ENCODE measurements at places on chromosomes 7 and 10.

GRCh38 chr7:117164620-117165019 is 158.2 kb downstream of the WNT2 start:
- no peak for DNase-seq

DNA sequence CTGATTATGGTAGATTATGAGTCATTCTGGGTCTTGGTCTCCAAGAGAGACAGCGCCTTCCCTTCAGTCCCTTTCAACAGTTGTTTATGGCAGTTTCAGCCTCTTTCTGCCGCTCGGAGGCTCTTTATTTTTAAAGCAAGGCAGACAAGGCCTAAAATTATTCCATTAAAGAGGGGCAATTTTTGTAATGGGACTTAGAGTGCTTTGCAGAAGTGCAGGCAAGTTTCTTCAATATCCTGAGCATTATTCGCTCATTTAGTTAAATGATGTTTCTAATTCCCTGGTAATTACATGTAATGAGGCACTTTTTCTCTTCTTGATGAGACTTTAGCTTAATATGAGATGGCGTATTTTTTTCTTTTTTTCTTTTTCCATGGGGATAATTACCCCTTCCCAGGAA is 33.6 kb downstream of the BUB3 start:
- no peak for DNase-seq

DNA sequence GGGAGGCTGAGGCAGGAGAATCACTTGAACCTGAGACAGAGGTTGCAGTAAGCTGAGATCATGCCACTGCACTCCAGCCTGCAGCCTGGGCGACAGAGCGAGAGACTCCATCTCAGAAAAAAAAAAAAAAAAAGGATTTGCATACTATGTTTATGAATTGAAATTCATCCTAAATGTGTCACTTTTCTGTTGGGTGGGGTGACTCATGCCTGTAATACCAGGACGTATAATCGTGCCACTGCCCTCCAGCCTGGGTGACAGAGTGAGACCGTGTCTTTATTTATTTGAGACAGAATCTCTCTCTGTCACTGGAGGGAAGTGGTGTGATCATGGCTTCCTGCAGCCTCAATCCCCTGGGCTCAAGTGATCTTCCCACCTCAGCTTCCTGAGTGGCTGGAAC is 5.8 kb downstream of the ZNF212 start:
- DNase-seq: no peak

GRCh38 chr7:158519633-158520174 is 67.9 kb downstream of the PTPRN2 start:
- no peak for DNase-seq

DNA sequence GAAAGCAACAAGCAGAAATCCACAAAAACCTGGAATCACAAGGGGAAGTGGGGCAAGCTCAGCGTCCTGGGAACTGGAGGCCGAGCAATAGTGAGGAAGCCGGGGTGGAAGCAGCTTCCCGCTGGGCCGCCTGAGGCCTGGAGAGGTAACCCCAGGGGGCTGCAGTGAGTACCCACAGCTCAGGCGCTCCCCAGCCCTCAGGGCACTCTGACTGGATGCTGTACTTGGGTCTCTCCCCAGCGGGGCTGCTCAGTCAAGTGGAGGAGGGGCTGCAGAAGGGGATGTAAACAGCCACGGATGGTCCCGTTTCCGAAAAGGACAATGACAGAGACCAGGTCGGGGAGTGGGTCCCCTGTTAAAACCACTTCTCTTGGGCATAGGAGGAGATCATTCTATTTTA is 50.3 kb downstream of the SLIT1 start:
- no peak for DNase-seq

DNA sequence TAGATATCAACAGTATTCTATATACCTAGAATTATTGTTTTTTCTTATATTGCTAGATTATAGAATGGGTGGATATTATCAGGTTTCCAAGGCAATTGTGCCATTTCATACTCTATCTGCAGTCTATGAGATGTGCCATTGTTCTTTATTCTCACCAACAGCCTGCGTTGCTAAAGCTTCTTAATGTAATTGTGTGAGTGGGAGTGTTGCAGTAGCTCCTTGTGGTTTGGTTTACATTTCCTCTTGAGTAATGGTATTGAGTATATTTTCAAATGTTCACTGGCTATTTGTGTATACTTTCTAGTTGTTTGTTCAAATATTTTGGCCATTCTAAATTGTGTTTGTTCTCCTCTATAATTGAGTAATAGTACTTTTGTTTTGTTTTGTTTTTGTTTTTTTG is 199.2 kb downstream of the TFEC start:
- DNase-seq: no peak

DNA sequence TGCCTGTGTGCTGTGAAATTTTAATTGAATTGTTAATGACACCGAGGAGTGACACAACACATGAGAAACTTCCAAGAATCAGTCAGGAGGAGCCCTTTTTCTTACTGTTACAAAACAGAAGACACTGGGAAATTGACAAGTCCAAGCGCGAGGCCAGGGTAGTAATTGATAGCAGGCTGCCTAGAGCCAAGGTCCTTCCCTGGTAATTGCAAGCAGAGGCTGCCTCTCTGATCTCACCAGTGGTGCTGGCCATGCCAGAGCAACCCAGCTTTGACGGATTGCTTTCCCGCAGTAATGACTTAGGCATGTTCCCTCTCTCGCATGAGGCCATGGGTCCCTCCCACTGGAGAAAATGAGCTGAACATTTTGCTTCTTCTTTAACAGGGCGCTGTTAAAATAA is 111.5 kb downstream of the LRMDA start:
- DNase-seq: no peak

DNA sequence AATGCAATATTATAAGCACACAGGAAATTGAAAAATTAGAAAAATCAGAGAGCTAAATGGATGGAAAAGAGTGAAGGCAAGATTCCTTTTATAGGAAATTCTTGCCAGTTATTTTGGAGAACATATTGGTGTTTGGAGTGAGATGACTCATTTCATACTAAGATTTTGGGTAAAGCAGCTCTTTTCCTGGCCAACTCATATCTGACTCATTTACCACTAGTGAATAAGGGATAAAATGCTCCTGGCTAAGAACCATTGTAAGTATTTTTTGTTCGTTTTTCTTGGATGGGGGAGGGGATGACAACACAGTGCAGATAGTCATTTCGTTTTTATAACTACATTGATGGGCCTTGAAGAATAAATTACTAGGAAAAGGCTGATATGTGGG is 139.3 kb downstream of the TWIST1 start:
- DNase-seq: no peak

DNA sequence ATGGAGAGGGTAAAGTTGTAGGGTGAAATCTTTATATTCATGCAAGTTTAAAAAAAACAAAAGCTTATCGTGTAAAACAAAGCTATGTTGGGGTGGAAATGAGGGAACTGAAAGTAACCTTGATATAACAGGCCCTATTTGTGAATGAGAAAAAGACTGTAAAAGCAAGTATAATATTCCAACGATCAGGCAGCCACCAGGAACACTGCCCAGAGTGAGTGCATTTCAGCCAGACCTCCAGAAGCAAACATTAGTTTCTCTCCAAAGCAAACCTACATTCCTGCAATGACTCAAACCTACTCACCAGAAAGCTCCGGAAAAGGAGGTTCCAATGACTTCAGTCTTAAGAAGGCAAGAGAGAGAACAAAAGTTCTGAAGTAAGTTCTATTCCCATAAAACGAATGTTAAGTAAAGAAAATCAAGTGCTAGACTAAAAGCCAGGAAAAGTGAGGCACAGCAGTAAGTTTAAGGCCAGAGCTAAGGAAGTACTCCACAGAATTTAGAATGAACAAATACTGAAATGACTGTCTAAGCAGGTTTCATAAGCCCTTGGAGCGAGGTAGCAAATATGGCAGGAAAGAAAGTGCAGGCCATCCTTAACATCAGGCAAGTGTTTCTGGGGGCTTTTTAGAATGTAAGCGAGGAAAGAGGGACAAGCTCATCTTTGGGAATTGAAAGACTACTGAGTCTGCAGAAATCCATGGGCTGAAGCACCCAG is 493.1 kb downstream of the XPNPEP1 start:
- no peak for DNase-seq

DNA sequence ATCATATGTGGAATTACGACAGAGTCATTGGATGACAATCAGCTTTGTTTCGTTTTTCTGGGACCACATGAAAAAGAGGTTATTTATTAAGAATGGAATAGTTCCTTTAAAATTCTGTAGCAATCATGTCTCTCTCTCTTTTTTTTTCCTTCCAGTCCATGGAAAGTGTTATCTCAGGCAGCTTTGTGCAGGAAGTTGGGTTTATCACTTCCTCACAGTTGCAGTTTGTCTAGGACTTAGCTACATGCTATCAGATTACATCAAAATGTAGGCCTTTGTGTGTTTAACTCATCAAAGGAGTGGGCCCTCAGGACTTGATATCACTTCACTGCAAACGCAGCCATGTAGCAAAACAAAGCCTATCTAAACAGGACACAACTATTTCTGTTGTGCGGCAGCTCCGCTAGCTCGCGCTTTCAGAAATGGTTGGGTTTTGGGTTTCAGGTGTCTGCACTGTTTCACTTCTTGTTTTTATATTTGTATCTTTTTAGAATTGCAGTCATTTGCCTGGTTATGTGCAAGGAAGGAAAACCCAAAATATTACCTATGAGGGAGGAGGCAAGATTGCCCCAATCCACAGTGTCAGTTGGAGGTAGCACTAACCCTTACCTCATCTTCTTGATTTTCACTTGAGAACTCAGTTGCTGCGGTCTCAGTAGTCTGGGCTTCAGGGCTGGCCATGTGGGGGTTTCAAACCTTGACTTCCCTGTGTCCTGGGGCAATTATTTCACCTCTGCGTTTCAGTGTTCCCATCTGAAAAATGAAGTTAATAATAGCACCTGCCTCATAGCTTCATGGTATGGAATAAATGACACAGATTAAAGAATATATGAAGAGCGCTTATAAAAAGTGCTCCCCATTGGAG is 66.7 kb downstream of the HHEX start:
- no peak for DNase-seq

DNA sequence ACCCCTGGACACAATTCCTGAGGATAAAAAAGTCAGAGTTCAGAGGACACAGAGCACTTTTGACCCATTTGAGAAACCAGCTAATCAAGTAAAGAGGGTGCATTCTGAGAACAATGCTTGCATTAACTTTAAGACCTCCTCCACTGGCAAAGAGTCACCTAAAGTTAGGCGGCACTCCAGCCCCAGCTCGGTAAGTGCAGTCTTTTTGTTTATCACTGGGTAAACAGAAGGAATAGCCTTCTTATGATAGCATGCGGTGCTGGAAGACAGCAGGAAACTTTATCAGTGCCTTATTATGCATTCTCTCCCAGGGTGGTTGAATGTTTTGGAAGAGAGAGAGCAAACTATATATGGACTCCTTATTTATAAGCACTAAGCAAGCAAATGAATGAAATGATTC is 130.5 kb downstream of the CDK14 start:
- DNase-seq: no peak

GRCh38 chr7:133510326-133511055 is 257.6 kb downstream of the EXOC4 start:
- no peak for DNase-seq

DNA sequence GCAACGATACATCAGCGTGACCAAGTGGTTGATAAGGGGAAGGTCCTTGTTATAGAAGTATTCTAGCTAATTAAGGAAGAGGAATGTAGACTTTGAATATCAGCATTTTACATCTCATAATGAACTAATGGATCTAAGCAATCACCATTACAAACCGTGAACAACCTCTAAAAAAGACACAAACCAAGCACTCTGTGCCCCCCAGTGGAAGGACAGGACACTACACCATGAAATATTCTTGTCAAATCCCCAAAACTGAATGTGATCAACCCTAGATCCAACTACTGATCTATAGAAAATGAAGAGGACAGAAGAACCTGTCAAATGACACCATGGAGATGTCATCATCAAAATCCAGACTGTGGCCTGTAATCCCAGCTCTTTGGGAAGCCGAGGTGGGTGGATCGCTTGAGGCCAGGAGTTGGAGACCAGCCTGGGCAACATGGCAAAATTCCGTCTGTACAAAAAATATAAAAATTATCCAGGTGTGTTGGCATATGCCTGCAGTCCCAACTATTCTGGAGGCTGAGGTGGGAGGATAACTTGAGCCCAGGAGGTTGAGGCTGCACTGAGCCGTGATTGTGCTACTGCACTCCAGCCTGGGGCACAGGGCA is 111.3 kb upstream of the CARD11 start:
- DNase-seq: peak; percentile 1

- no peak for DNase-seq
Measured at GRCh38 chr10:24351961-24352360, 143.0 kb downstream of the KIAA1217 start.

DNA sequence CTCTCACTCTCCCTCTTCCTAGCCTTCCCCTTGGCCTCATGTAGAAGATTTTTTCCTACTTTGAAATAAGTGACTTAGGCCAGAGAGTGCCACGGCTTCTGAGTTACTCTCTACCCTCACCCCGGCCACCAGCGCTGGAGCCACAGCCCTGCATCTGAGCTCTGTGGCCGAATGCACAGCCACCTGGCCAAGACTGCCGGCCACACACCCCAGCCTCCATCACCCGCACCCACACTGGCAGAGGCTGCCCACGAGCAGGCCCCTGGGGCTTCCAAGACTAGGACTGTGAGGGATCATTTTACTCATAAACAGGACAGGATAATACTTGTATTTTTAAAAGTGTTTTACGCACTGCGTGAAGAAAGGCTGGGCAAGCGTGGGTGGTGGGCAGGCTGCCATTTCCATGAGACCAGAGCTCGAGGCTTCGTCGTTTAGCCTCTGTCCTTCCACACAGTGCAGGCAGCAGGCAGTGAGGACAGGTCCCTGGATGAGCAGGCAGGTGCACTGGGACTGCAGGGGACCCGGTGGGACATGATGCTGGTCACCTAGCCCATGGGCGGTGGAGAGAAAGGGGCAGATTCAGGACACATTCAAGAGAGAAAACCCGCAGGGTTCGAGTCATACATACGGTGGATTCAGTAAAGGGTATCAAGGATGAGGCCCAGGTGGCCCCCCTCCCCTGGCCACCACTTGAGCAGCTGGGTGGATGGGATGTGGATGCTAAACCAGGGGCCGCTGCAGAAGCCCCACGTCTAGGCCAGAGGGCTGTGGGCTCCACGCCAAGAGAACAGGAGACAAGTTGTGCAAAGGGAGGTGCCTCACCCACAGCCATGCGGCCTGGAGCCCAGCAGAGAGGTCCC is 35.5 kb upstream of the RNF32 start:
- DNase-seq: no peak

DNA sequence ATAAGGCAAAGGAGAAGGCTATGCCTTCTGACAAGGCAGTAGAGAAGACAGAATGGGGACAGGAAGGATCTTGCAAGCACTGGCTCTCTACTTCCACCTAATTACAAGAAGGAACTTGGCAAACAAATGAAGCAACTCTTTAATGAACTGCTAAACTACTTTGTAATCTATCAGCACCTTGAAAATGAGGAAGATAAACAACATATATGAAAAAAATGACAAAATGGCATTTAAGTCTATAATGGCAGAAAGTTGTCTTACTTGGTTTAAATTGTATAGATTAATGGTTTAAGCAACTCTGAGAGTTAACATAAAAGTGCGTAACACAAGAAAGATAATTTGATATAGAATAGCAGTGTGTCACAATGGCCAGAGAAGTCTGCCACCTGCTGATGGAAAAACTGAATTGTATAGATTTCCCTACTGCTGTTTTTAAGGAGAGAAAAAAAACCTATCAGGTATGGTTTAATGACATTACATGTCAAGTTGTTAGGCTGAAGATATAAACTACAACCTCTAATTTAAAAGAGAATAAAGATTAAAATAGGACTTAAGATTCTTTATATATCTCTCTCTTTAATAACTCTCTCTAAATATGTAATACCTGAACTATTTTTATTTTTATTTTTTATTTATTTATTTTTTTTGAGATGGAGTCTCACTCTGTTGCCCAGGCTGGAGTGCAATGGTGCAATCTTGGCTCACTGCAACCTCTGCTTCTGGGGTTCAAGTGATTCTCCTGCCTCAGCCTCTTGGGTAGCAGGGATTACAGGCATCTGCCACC is 11.8 kb downstream of the NT5C3A start:
- DNase-seq: peak; percentile 39
